ENCODE measurements at places on chromosomes 5 and 9.

DNA sequence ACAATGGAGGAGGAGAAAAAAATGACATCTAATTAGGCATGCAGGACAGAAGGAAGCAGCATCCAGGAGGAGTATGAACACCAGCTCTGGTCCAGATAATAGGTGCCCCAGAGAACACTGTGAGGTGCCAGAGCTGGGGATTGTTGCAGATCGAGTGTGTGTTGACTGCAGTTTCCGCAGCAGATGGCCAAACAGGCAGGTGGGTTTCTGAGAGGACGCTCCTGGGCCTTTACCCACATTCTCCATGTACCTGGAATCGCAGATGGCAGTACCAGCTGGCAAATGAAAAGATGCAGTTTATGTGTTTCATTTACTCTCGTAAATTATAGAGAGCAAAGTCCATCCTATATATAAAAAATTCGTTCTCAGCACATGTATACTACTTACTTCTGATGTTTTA, 182.2 kb upstream of the ISL1 start:
- no peak for DNase-seq

DNA sequence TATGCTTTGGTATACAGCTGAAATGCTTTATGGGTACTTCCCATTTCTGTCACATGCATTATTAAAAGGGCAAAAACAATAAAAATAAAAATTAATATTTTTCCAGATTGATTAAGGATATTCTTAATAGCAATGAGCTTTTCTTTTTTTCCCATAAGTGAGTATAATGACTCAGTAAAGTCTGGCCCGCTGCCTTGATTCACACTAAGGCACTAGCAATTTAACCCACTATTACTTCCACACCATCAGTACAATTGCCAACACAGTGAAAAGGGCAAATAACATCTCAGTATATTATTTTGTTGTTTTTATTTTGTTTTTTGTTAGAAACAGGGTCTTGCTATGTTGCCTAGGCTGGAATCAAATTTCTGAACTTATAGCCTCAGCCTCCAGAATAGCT, 150.1 kb downstream of the RNF180 start:
- DNase-seq, result no peak

DNA sequence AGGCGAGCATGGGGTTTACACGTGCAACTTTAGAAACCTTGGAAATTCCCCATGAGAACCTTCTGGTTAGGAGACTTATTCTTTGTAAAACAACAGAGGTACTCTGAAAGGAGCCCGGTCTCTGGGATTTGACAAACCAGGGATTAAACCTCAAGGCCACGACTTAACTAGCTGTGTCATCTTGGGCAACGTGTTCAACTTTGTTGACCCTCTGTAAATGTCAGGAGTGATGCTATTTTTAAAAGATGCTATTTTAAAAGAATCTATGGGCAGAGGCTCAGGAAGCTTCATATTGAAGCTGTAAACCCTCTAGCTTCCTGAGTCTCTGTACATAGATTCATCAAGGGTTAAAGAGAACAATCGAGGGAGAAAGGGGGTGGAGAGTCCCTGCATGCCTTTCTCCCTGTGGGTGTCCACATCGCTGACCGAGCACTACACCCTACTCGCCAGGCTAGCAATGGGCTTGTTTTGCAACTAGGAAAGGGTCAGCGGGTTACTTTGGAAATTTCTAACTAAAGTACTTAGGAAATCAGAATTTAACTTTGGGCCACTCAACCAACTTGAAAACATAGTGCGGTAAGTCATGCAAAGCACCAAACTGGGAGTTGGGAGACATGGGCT, 2.1 kb downstream of the SLC36A2 start:
- DNase-seq, result no peak

DNA sequence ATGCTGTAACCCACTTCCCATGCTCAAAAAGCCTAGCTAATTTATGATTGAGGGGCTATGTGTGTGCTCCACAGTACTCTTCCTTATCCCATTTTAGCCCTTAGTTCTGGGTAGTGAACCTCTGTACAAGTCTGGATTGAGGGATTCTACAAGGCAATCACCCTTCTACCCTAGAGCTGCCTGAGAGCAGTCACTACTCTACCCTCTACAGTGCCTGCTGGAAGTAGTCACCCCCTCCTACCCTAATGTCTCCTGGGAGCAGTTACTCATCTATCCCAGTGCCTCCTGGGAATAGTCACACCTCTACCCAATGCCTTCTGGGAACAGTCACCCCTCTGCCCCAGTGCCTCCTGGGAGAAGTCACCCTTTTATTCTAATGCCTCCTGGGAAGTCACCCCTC, 150.6 kb downstream of the ATP10B start:
- no peak for DNase-seq

DNA sequence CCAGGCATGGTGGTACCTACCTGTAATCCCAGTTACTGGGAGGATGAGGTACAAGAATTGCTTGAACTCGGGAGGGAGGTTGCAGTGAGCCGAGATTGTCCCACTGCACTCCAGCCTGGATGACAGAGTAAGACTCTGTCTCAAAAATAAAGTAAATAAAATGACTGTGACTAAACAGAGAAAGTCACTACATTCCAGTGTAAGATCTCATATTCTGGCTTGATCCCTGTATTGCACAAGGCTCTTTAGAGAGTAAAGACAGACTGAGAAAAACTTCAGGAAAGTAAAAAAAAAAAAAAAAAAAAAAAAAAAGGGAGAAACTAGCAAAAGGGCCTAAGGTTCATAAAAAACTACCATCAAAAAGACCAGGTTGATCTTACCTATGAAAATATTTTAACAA, 106.6 kb upstream of the PJA2 start:
- DNase-seq, result no peak
